ENCODE measurements at places on chromosomes 6 and 20. TPM values are rescaled to one million over a fixed set of nuclear protein-coding genes. Genes with fewer than 3 reads are reported as not detected.

- H3K36me3 ChIP-seq: no peaks in the 10 kb centered on the region
- H3K4me3 ChIP-seq: no peak overlapping the region
- no peak overlapping the region for H3K27ac ChIP-seq
- no peaks in the 10 kb centered on the region for H3K27me3 ChIP-seq
Measured at GRCh38 chr6:131251590-131252199, 116.4 kb downstream of the AKAP7 start.

GRCh38 chr20:45940053-45940452 lies 5.6 kb downstream of the PCIF1 start:
- H3K27me3 ChIP-seq: no peaks in the 10 kb centered on the region
- H3K27ac ChIP-seq: no peak overlapping the region
- peaks cover 50% of the 10 kb centered on the region for H3K36me3 ChIP-seq
- no peak for DNase-seq
- no peak overlapping the region for H3K4me3 ChIP-seq
- H3K4me1 ChIP-seq: peaks cover 22% of the 10 kb centered on the region

DNA sequence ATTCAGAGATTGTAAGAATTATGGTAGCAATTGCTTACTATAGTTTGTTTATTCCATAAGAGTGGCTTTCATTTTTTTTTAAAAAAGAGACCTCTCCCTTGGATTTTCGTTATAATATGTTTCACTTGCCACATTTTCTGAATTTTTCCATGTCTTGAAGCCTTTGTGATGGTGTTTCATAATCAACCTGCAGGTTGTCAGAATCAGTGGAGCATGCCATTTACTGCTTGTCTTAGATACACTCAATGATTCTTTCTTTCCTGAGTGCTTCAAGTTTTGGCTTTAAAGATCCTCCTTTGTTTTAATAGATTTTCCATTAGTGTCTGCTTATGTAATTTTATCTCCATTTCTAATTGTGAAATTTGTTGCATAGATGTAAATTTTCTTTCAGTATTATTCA lies 31.2 kb downstream of the KCNQ5 start:
- DNase-seq: no peak
- H3K4me1 ChIP-seq: peaks cover 18% of the 10 kb centered on the region
- H3K27ac ChIP-seq: no peak overlapping the region
- no peaks in the 10 kb centered on the region for H3K27me3 ChIP-seq

DNA sequence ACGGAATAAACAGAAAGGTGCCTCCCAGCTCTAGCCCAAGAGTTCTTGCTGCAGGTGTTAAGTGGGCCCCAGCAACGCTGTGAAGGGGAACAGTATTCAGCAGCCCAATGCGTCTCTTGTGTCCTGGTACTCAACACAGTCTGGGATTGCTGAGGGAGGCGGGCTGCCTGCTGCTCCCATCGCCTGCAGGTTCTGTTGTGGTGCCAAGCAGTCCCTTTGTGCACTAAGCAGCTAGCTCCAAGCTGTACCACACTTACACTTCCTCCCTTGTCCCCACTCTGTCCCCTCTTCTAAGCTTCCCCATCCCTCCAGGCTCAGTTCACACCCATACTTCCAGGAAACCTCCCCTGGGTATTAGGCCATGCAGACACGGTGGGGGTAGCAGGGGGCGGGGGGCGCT lies 92.7 kb downstream of the AGPAT4 start:
- H3K4me3 ChIP-seq: no peak overlapping the region
- no peak overlapping the region for H3K27ac ChIP-seq
- no peaks in the 10 kb centered on the region for H3K27me3 ChIP-seq
- no peak for DNase-seq

DNA sequence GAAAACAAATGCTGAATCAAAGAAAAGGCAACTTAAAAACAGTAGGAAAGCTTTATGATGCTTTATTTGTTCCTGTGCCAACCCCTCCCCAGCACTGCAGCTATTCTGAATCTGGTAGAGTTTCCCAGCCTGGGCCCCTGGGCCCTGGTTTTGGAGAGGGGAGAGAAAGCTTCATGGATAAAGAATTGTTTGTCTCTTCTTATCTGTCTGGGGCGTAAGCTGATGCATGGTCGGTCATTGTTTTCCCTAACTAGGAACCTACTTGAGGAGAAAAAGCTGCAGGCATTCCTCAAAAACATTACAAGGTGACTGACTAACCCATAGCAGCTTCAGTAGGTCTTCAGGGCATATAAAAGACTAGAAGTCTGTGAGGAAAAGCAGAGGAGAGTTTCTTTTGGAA lies 758.1 kb upstream of the EPHA7 start:
- H3K4me3 ChIP-seq: no peak overlapping the region
- no peak overlapping the region for H3K27ac ChIP-seq
- no peaks in the 10 kb centered on the region for H3K36me3 ChIP-seq
- no peaks in the 10 kb centered on the region for H3K4me1 ChIP-seq
- no peak for DNase-seq

DNA sequence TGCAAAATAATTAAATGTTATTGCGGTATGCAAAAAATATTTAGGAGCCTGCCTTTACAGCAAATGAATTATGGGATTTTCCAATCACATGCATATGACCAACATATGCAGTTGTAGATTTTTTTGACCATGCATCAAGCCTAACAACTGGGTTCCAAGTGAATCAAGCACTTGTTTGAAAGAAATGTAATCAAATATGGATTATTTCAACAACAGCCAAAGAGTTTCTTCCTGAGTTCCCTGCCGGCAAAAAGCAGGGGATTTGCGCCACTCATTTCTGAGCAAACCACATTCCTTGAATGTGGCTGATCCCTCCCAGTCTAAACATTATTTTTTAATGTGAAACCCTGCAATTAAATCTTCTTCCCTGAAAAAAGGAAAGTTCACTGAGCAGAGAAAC lies 100.1 kb upstream of the ADTRP start:
- no peak overlapping the region for H3K4me3 ChIP-seq
- no peaks in the 10 kb centered on the region for H3K4me1 ChIP-seq
- no peak for DNase-seq
- H3K36me3 ChIP-seq: no peaks in the 10 kb centered on the region
- H3K27ac ChIP-seq: no peak overlapping the region

DNA sequence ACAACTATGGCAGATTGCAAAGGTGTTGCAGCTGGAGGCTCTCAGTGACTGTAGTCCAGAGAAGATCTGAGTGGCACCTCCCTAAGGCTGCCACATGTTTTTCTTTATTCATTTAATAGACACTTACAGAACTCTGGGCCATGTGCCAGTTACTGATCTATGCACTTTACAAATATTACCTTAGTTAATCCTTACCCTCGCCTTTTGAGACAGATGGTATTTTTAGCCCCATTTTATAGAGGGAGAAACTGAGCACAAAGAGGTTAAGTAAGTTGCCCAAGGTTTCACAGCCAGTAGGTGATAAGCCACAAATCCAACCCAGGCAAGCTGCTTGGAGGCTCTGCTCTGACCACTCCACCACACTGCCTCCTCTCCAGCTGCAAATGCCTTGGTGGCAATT lies 6.5 kb upstream of the SCRT2 start:
- DNase-seq: no peak
- H3K27me3 ChIP-seq: peaks cover 18% of the 10 kb centered on the region
- no peaks in the 10 kb centered on the region for H3K4me1 ChIP-seq
- H3K4me3 ChIP-seq: no peak overlapping the region

- no peak overlapping the region for H3K4me3 ChIP-seq
- no peaks in the 10 kb centered on the region for H3K36me3 ChIP-seq
- DNase-seq: no peak
- H3K4me1 ChIP-seq: no peaks in the 10 kb centered on the region
Measured at GRCh38 chr6:66772800-66773199, 1065.8 kb upstream of the EYS start.

DNA sequence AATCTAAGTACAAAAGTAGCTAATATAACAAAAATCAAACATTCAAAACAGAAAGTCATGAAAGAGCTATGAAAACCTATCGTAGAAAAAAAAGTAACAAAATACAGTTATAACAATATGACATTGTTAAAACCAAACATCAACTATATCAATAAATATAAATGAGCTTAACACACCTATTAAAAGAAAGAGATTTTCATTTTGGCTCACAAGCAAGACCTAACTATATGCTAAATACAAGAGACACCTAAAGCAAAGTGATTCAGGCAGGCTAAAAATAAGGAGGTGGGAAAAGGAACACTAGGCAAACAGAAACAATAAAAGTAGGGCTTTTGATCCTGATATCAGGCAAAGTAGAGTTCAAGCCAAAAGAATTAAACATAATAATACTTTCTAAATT lies 13.5 kb downstream of the ZNF322 start:
- H3K27ac ChIP-seq: no peak overlapping the region
- H3K36me3 ChIP-seq: peaks cover 64% of the 10 kb centered on the region
- no peaks in the 10 kb centered on the region for H3K4me1 ChIP-seq
- no peaks in the 10 kb centered on the region for H3K27me3 ChIP-seq
- DNase-seq: no peak

- H3K4me1 ChIP-seq: no peaks in the 10 kb centered on the region
- H3K27ac ChIP-seq: no peak overlapping the region
- no peaks in the 10 kb centered on the region for H3K27me3 ChIP-seq
- H3K4me3 ChIP-seq: no peak overlapping the region
Measured at GRCh38 chr6:98687752-98688151, 146.6 kb upstream of the POU3F2 start.

GRCh38 chr6:90790696-90791095 lies 203.8 kb upstream of the MAP3K7 start:
- no peak overlapping the region for H3K27ac ChIP-seq
- H3K4me1 ChIP-seq: no peaks in the 10 kb centered on the region
- no peaks in the 10 kb centered on the region for H3K36me3 ChIP-seq
- no peak for DNase-seq

GRCh38 chr6:3281631-3282475 lies 23.1 kb downstream of the PSMG4 start:
- peaks cover 3% of the 10 kb centered on the region for H3K4me1 ChIP-seq
- DNase-seq: no peak
- no peaks in the 10 kb centered on the region for H3K27me3 ChIP-seq
- peaks cover 2% of the 10 kb centered on the region for H3K36me3 ChIP-seq

DNA sequence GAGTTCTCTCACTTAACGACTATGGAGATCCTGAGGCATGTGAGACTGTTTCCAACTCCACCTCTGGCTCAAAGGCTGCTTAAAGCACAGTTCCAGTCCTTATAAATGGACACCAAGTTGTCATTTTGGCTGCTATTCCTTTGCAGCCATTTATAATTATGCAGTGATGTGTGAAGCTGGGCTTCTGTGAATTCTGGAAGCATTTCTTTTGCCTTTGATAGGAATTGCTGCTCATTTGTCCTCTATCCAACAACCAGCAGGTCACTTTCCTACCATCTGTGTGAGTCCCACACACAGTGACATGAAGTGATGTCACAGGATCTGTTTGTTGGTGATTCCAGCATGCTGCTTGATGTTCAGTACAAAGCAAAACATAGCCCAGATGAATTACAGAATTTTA lies 28.5 kb upstream of the EFHC1 start:
- no peak overlapping the region for H3K4me3 ChIP-seq
- DNase-seq: no peak
- H3K27ac ChIP-seq: no peak overlapping the region
- peaks cover 68% of the 10 kb centered on the region for H3K4me1 ChIP-seq

- peaks cover 4% of the 10 kb centered on the region for H3K4me1 ChIP-seq
- peaks cover 45% of the 10 kb centered on the region for H3K27me3 ChIP-seq
- H3K4me3 ChIP-seq: no peak overlapping the region
- no peak overlapping the region for H3K27ac ChIP-seq
- DNase-seq: no peak
- H3K36me3 ChIP-seq: no peaks in the 10 kb centered on the region
Measured at GRCh38 chr6:154513601-154514320, 3.3 kb upstream of the CNKSR3 start.

The MARCKS gene
- total RNA-seq: not detected

The PSORS1C1 gene
- not detected for total RNA-seq
